ENCODE measurements at places on chromosomes 16 and 17.

GRCh38 chr16:56918467-56919012 lies 13.4 kb upstream of the HERPUD1 start:
- no peak for DNase-seq

- DNase-seq: no peak
Observed at GRCh38 chr16:4231367-4231766, 10.5 kb downstream of the SRL start.

GRCh38 chr17:27549251-27549893 lies 81.6 kb upstream of the LGALS9 start:
- no peak for DNase-seq

DNA sequence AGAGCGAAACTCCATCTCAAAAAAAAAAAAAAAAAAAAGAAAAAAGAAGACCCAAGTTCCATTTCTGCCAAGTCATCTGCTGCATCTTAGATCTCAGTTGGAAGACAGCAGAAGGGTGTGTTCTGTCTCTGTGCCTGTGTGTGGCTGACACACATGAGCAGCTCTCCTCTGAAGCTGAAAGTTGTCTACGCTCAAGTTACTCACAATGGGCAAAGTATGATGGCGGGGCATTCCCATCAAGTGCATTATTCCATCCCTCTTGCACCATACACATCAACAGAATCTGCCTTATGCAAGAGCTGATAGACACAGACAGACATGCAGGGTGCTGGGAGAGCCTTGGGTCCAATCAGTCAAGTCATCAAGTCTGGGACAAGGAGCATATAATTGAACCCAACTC lies 402.2 kb downstream of the XYLT1 start:
- no peak for DNase-seq

GRCh38 chr17:31393749-31394146 lies 2.3 kb downstream of the RAB11FIP4 start:
- no peak for DNase-seq

DNA sequence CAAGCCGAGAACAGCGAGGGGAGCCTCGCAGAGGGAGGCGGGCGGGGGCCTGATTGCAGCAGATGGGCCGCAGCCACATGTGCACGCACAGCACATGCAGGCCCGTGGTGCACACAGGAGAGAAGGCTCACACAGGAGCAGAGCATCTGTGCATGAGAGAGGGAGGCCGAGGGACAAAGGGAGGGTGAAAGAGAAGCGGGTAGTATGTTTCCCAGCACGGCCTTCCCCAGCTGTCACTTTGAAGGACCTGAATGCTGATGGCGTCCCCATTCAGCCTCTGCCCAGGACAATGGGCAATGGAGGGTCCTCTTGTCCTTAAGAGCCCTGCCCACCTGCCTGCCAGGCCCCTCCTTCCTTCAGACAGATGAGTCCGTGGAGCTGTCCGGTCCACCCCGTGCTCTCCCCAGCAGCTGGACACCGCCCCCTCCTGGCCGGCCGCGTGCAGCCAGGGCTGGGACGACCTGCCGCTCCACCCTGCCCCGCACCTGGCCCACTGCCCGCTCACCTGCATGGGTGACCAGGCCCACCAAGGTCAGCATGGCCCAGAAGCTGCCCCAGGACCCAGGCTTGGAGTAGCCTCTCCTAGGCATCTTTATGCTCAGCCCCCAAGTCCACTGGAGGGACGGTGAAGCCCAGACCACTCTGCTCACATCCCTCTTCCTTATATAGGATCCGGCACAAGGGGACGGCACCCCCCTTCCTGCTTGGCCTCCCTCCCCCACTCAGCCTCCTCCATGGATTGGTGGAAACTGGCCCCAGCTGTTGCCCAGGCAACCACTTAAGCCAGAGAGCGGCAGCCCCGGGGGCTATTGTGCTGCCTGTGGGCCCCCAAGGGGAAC lies at the start of gene BTBD17:
TSS of gene BTBD17 (minus strand) at position 639 of the 839 bp plus-strand sequence. CDS start at position 590, 49 bp downstream.
- no peak for DNase-seq

- no peak for DNase-seq
Observed at GRCh38 chr17:73347351-73347750, 35.5 kb upstream of the CDC42EP4 start.

GRCh38 chr17:29591146-29591736 lies 1.7 kb upstream of the ANKRD13B start:
- DNase-seq: no peak

GRCh38 chr17:63480826-63481487 lies 4.1 kb downstream of the ACE start:
- DNase-seq: no peak

DNA sequence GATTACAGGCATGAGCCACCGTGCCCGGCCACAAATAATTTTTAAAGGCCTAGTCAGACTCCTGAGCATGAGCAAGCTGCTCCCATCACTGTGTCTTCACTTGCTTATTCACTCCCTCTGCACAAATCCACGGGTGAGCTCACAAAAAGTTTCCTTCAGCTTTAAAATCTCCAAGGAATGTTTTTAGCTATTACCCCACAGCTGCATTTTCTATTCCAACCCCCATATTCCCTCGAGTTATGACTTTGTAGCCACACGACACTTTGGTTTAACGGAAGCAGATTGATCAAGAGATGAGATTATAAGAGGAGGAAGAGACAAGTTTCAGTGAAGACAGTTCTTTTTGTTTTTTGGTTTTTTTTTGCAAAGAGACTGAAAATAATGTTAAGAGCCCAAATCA lies 49.1 kb upstream of the SLC25A19 start:
- no peak for DNase-seq

Measured in iPS DF 19.7 (cell line).